Pulmonary artery endothelial cell (primary cell): ENCODE measurements at places on chromosomes 16 and 17. TPM values are rescaled to one million over a fixed set of nuclear protein-coding genes. Genes with fewer than 3 reads are reported as not detected.

GRCh38 chr16:21598701-21599121 lies 666 bp upstream of the METTL9 start:
- DNase-seq: peak; percentile 2

DNA sequence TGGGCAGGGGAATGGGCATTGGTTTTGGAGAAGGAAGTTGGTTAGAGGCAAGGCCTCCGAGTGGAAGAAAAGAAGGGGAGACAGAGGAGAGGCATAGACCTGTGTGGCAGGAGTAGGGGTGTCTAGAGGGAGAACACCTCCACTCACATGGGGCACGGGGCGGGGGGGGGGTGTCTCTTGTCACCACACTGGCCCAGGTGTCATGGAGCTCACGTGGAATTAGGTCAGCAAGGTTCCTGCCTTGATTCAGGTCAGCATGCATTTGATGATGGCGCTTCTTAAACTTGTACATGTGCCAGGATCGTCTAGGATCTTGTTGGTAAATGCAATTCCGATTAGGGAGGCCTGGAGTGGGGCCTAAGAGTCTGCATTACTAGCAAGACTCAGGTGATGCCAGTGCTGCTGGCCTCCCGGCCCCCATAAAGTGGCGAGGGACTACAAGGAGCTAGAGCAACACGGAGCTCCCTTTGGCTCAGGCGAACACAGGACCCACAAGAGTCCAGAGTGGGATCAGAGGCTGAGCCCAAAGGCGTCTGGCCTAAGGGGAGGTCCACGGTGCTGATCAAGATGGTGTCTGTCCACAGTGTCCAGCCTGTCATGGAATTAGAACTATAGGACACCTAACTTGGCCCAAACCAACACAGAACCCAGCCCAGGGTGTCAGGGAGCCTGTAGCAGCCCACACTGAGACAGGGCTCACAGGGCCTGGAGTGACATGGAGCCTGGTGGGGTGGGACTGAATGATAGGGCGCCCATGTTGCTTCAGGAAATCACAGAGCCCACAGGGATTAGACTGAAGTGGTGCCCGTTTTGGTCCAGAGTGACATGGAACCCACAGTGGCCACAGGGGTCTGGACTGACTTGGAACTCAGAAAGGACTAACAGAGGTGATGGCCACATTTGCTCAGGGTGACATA lies 16.7 kb downstream of the EPOP start:
- DNase-seq: no peak

- DNase-seq: no peak
Observed at GRCh38 chr16:84312783-84313382, 18.2 kb downstream of the WFDC1 start.

- peak; percentile 66 for DNase-seq
Observed at GRCh38 chr16:89863741-89864526, 9.5 kb upstream of the TCF25 start.

- DNase-seq: peak; percentile 57
Observed at GRCh38 chr17:49779739-49780231, 8.7 kb upstream of the KAT7 start.

Gene MT4
- total RNA-seq: not detected in 2 replicates

Gene MLX
- 33.2 and 44.8 TPM in 2 replicates for total RNA-seq

DNA sequence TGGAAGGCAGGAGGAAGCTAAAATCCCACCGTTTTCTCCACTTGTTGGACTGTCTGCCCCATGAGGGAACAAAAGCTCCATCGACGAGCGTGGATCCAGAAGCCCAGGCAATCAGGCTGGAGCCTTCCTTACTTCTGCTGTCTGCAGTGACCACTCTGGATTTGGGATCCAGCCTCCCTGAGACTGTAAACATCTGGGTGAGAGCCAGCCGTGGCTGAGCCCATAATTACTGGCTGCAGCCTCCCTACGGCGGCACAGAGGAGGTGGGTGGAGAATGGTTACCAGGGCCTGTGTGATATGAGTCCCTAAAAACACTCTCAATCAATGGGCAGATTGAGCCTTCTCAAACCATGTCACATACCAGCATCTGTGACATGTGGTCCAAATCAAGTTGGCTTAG lies 158.2 kb downstream of the FOXL1 start:
- no peak for DNase-seq

Gene AXIN2
- 2.7 and 3.6 TPM in 2 replicates for total RNA-seq

DNA sequence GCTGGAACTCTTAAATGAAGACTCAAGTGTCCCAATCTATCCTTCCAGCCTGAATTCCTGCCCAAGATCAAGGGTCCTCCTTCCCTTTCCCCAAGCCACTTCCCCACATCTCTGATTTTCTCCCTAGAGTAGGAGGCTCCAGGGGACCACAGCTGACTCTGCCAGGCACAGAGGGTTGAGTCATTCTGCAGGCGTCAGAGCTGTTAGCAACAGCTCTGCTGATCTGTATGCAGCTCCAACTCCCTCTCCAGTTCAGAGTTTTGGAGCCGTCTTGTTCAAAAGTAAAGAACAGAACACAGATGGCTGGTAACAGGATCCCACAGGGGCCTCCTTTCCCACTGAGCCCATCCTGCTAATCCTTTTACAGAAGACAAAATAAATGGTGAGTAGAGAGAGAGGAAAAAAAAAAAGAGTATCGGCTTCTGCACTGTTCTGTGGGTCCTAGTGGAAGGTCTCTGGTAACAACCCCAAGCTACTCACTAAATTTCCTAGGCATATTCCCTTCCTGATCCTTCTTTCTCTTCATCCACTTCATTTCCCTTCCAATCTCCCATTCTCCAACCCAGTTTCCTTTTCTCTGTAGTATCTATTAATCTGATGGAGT lies 13.4 kb upstream of the TAOK1 start:
- DNase-seq: no peak

Gene GCGR
- total RNA-seq: not detected in 2 replicates

- no peak for DNase-seq
Observed at GRCh38 chr17:4740584-4740983, 856 bp upstream of the CXCL16 start.

Gene CSH2
- not detected in 2 replicates for total RNA-seq
